Endothelial cell of umbilical vein (primary cell): ENCODE measurements at places on chromosomes 2 and 18.
A peak's percentile ranks its signal among the peaks of the same experiment; 100 is the strongest.

- DNase-seq = peak; percentile 86
Measured at GRCh38 chr18:75247611-75248421, 37.2 kb downstream of the TSHZ1 start.

DNA sequence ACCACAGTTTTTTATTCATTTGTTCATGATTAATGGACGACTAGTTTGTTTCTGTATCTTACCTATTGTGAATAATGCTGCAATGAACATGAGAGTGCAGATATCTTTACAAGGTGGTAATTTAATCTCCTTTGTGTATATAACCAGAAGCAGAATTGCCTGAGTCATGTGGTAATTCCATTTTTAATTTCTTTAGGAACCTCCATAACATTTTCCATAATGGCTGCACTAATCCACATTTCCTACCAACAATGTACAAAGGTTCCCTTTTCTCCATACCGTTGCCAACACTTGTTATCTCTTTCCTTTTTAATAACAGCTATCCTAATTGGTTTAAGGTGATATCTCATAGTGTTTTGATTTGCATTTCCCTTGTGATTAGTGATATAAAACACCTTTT is 36.5 kb downstream of the NCOA1 start:
- no peak for DNase-seq

- DNase-seq = peak; percentile 21
Measured at GRCh38 chr2:191150230-191150599, 579 bp downstream of the STAT4 start.

DNA sequence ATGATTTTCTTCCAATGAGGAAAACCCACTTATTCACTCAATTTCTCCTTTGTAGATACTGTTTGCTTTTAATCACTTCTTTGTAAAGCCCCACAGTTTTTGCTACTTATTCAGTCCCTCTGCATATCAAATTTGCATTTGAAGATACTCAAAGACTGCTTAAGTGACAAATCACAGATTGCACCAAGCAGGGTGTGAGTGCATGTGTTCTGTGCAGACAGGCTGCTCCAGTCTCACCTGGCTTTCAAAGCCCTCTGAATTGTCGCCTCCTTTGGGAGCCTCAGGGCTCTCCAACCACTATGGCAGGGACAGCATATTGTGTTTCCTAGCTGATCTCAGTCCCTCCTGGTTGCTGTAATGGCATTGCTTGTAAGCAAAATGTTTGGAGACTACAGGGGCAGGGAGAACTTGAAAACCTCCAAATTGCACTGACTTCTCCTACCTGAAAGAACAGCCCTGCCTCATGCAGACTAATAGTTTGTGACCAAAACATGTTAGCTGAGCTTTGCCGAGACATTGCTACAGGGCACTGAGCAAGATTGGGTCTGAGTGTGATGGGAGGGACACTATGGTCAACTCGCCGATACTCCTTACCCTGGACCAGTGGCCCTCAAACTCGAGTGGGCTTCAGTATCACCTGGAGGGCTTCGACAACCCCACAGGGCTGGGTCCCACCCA is 96.8 kb downstream of the POLE4 start:
- no peak for DNase-seq

DNA sequence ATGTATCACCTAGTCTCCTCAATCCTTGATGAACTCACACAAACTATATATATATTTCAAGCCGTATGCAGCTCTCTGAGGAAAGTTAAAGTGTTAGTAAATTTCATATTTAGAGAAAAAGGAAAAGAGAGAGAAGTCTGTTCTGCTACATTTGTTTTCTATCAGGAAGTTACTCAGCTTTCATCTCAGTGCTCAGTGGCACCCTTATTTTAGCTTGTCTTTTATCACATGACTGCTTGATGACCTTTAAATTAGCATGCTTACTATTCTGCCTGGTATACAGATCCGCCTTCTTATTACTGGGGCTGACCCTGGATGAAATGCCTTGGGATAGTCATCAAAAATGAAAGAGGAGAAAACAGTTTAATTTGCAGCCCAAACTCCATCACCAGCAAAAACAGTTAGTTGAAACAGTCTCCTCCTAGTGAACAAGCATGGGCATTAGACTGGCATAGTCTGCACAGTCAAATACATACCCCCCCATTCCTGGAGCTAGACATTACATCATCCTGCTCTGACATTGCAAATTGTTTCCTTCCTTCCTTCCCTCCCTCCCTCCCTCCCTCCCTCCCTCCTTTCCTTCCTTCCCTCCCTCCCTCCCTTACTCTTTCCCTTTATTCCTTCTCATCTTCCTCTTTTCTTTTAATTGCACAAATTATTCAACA is 215.7 kb downstream of the TMEM182 start:
- DNase-seq = no peak

GRCh38 chr2:96916646-96917543 is 47.0 kb upstream of the SEMA4C start:
- no peak for DNase-seq

DNA sequence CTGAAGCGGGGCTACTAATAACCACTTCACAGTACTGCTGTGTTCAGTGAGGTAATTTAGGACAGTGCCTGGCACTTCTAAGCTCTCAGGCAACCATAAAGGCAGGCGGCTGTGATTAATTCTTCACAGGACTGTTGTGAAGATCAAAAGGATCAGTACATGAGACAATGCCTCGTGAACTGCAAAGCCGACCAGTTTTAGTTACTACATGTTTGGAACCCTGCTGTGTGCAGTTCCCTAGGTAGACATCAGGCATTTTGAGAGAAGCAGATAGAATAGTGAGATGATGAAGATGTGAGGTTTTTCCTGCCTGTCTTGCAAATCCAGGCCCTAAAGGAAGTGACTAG is 19.1 kb downstream of the EFHD1 start:
- no peak for DNase-seq

DNA sequence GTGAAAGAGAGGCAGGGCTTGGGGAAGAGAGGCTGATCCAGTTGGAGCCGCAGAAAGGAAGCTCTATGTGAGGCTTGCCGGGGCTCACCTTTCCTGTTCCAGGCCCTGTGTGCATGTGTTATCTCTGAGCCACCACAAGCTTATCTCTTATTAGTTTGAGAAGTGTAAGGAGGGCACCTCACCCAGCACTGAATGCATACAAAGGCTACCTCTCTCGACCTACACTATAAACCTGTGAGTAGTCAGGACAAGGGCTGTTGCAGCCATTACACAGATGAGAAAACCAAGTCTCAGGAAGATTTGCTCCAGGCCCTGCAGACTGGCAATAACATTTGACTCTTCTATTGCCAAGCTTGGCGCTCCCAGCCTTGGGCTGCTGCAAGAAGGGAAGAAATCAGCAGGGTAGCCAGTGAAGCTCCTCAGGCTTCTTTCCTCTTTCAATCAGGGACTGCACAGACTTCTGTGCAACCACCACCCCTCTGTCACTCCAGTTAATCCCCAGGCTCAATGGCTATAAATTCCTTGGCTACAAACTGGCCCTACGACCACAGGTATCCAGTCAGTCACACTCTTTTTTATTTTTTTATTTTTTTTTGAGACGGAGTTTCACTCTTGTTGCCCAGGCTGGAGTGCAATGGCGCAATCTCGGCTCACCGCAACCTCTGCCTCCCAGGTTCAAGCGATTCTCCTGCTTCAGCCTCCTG is 73.8 kb downstream of the CLHC1 start:
- no peak for DNase-seq

DNA sequence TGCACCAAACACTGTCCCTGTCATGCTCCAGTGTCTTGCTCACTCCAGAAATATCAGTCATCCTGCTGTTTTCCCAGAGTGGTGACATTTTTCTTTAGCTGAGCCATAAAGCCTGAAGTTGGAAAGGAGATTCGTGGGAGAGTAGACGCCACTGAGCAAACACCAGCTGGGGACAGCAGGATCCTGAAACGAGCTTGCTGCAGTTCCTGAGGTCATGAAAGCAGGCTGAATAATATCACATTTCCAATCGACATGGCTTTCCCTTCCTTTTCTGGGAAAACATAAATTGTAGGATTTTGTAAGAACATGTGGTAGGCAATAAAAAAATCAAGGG is 276.4 kb downstream of the CDCA7 start:
- no peak for DNase-seq

DNA sequence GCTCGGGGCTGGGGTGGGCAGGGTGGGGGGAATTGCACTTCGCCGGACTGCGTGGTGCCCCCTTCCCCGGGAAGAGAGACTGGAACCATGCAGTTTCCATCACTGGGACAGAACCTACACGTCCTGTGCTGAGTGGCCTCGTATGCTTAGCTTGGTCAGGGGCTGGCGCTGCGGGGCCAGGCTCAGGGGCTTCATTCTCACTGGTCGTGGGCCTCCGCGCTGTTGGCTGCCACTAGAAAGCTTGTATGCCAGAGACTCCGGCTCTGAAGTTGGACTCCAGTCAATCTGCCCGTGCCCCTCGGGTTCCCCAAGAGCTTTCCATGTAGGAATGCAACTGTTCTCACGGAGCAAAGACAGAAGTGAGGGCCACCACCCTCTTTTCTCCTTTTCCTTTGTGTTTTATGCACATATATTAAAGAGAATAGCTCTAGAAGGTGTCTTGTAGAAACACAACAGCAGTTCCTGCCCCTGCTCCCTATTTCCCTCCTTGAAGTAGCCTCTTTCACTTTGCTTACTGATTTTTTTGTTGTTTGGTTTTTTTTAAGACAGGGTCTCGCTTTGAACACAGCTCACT is 64.0 kb upstream of the YWHAQ start:
- no peak for DNase-seq

GRCh38 chr2:38037757-38038621 is 38.0 kb downstream of the CYP1B1 start:
- no peak for DNase-seq

- DNase-seq = no peak
Measured at GRCh38 chr2:111896024-111896423, 2.4 kb upstream of the MERTK start.

DNA sequence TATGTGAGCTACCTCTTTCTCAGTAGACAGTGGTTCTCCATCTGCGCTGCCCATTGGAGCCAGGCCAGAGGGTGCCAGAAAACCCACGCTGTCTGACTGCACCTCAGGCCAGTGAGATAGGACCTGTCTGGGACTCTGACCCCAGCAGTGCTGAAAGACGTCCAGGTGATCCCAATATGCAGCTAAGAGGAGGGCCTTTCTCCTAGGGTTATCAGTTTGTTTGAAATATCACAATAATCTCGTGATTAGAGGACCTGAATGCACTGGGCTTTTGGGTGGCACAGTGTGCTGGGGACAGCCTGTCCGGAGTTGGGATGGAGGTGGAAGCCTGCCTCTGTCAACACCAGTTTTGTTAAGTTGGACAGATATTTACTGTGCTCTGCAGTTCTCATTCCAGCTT is 216.3 kb downstream of the LDLRAD4 start:
- DNase-seq = no peak

GRCh38 chr2:152339556-152340286 is 4.7 kb downstream of the FMNL2 start:
- DNase-seq = no peak

DNA sequence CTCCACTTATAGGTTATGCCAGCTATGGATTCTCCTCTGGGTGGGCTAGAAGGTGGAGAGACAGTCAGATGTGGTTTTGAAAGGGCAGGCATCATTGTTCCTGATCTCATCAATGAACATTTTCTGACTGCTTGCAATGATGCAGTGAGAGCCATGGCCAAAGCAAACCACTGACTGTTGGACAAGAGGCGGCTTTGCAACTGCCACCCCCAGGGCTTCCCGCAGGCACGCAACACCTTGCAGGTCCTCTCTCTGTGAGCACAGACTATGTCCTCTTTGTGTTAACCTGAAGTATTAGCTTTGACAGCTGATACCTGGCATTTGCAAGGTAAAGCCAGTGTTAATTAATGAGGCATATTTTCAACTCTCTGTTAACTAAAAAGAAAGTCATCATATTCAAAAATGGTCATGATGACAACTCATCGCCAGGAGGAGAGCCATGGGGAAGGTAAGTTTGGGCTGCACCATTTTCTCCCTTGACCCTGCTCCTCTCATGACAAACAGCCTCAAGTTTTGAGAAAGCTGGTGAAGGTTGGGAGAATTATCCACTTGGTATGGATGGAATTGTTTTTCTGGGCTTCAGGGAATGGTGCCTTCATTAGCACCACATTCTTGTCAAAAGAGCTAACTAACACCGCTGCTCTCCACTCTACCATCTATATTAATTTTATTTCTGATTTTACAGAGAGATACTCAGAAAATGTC is 14.9 kb upstream of the FAM124B start:
- DNase-seq = no peak

- no peak for DNase-seq
Measured at GRCh38 chr18:78525366-78526111, 454.1 kb upstream of the SALL3 start.

GRCh38 chr18:57230861-57231585 is 84.1 kb downstream of the BOD1L2 start:
- DNase-seq = no peak

- DNase-seq = no peak
Measured at GRCh38 chr2:100741880-100742276, 78.1 kb upstream of the NPAS2 start.

GRCh38 chr2:240420206-240421104 is 15.0 kb upstream of the GPC1 start:
- no peak for DNase-seq

DNA sequence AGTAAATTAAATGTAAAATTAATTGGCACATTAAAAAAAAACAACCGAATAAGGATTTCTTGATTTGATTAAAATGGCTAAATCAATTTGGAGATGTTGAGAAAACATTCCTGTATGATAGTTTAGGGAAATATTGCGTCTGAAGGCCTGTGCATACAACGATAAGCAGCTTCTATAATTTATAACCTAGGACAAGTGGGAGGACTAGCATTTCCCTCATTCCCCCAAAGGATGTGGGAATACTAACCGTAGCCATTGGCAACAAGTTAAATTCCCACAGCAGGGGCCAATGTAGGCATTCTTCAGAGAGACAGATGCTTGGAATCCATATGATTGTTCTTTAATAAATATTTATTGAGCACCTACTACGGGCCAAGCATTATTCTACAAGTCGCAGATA is 134.5 kb downstream of the NYAP2 start:
- DNase-seq = no peak

- no peak for DNase-seq
Measured at GRCh38 chr2:68853035-68853434, 18.2 kb downstream of the BMP10 start.

DNA sequence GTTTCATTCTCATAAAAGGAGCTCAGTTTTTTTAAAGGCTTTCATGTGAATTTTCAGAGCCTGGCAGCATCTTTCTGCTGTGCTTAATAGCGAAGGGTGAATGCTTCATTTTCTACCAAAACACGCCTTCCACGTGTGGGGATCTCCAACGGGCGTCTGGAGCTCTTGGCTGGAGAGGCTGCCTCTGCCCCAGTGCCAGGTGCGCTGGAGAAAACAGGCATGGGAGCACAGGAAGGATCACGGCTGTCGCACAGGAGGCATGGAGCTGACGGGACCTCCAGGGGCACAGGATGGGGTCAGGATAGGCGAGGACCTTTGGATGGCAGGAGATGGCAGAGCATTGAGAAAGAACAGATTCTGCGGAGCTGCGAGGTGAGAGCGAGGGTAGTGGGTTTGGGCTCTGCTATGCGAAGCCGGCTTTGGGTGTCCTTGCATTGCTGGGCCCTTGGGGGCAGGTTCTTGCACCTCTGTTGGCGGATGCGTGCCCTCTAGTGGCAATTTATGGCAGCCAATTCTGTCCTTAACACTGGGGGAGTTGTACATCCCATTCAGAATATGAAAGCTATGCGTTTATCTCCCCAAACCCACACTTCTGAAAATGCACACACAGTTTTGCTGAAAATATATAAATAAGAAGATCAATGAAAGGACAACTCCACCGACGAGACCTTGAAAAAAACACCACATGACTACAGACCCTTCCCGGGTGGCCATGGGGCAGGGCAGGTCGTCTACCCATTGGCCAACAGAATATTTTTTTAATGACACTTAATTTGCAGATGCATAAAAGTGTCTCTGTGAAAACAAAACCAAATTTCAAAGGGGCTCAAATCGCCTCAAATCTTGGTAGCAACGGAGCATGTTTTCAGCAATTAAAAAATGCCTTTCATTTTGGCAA is 90.4 kb upstream of the SLC35G4 start:
- DNase-seq = peak; percentile 39
